Activated CD4-positive, alpha-beta T cell treated with anti-CD3 and anti-CD28 coated beads, Interleukin-2, amount 10 ng/mL, durations not matched to agents 24 days and 14 days (primary cell): ENCODE measurements at places on chromosomes 16 and 17. TPM values are rescaled to one million over a fixed set of nuclear protein-coding genes. Genes with fewer than 3 reads are reported as not detected.

The KRTAP4-3 gene
- not detected in 2 replicates for total RNA-seq

The GRB2 gene
- total RNA-seq: 172 and 182 TPM in 2 replicates

The PPP1R27 gene
- not detected in 2 replicates for total RNA-seq

The NUP93 gene
- 162 and 168 TPM in 2 replicates for total RNA-seq

The SLC22A31 gene
- total RNA-seq: 1.4 and 2.3 TPM in 2 replicates
